ENCODE measurements at places on chromosomes 5 and 9.

GRCh38 chr9:109452761-109453160 is 45.3 kb downstream of the PTPN3 start:
- no peak for DNase-seq

GRCh38 chr5:54476682-54477081 is 21.2 kb downstream of the HSPB3 start:
- no peak for DNase-seq

- no peak for DNase-seq
Observed at GRCh38 chr9:72875221-72875620, 77.6 kb downstream of the ALDH1A1 start.

GRCh38 chr5:1056611-1057484 is 48.2 kb downstream of the NKD2 start:
- no peak for DNase-seq

GRCh38 chr5:118115791-118116190 is 872.6 kb downstream of the DTWD2 start:
- DNase-seq = no peak

All from NCI-H1930 (cell line).